ENCODE measurements at places on chromosomes 16 and 17.

DNA sequence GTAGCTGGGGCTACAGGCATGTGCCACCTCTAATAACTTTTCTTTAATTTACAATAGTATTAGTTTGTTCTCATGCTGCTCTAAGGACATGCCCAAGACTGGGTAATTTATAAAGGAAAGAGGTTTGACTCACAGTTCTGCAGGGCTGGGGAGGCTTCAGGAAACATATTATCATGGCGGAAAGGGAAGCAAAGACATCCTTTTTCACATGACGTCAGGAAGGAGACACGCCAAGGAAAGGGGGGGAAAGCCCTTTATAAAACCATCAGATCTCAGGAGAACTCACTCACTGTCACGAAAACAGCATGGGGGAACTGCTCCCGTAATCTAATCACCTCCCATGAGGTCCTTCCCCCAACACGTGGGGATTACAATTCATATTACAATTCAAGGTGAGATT is 18.3 kb downstream of the IL4R start:
- no peak for DNase-seq

GRCh38 chr17:47603830-47604597 is 45.7 kb upstream of the KPNB1 start:
- DNase-seq: no peak

- DNase-seq: no peak
Measured at GRCh38 chr17:17762744-17763105, 74.1 kb downstream of the SREBF1 start.

DNA sequence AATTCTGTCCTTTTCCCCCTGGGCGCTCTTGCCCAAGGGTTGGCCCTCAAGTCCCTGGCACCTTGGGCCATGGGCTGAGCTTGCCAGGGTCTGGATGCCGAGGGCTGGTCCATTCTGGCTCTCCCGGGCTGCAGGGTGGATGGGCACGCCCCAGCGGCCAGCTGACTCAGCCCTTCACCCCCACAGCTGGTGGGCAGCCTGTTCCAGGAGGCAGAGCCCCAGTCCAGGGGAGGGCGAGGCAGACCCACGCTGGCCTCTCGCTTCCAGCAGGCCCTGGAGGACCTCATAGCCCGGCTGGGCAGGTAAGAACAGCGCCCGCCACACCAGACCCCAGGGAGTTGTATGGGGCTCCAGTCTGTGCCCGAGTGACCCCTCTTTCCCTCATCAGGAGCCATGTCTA is 15.0 kb downstream of the MYO15B start:
- no peak for DNase-seq

- peak; percentile 29 for DNase-seq
Measured at GRCh38 chr17:29369831-29370735, 20.1 kb upstream of the TAOK1 start.

GRCh38 chr16:16008666-16009065 is 59.2 kb downstream of the ABCC1 start:
- DNase-seq: no peak

DNA sequence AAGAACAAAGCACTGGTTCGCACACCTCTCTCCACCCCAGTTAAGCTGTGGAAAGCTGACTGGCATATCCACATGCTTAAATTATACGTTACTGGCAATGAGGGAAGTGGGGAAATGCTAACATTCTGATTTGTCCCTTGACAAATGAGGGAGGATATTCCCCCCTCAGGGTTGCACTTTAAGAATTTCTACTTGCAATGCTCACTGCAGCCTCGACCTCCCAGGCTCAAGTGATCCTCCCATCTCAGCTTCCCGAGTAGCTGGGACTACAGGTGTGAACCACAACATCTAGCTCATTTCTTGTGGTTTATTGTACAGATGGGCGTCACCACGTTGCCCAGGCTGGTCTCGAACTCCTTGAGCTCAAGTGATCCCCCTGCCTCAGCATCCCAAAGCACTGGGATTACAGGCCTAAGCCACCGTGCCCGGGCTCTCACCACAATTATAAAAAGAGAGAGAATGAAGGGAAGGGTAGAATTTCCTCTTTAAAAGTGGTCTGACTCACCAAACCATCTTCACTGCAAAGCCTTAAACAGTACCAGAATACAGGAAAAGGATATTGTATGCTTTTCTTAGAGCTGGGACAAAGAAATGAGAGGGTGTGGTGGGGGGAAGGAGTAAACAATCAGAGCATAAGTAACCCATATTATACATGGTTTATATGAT is 38.9 kb downstream of the KANSL1 start:
- peak; percentile 31 for DNase-seq

DNA sequence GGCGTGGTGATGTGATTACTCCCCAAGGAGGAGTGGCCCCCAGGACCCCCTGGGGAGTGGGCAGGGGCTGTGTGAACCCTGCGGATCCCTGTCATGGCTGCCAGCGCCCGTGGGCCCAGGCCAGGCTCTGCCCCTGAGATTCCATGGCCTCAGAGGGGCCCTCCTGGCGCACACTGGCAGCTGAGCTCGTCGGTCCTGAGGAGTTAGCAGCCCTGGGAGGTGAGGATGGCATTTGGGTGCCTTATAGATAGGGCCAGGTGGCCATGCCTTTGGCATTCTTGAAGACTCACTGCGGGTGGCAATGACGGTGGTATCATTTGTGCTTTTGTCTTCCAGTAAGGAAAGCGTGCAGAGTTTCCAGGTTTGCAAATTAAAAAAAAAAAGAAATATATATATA is 146.8 kb upstream of the GSE1 start:
- DNase-seq: no peak

DNA sequence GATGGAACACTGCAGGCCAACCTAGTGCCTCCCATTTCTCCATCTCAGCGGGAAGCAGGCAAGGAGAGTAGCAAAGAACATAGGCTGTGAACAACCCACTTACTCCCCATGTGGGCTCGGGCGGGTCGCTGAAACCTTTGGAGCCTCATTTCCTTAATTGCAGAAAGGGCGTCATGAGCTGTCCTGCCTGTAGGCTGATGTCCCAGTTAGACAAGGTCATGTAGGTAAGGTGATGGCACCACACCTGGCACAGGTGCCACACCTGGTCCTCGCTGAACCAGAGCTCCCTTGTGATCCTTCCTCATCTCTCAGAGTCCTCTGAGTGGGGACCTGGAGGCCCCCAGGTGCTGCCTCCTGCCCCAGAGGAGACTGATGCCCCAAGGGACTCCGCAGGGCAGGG is 22.9 kb downstream of the ABCC3 start:
- DNase-seq: no peak

DNA sequence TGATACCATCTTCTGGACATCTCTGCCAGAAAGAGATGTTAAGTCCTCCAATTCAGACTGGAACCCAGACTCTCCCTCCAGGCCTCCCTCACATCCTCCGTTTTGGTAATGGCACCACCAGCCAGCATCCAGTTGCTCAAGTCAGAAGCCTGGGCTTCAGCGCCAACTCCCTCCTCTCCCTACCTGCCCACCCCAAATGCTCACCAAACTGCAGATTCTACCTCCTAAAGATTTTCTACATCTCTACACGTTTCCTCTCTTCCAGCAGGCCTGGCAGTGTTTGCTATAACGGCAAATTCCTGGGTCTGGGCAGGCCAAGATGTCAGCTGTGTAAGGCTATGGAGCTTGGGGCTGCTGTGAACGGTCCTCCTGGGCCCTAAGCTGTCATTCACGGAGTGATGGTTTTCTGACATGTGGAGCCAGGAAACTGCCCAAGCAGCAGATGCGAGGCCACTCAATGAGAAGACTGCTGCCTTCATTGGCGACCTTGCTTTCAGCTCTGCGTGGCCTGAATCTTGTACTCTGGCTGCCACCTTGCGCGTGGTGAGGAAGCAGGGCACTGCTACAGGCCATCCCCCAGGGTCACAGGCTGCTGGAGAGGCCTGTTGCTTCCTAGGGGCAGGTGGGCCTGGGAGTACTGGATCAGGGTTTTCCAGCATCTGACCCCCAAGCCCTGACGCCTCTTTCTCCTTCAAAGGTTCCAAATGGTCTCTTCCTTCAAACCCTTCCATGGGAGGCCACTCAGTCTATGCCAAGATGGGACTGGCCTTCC is 37.7 kb downstream of the TBX4 start:
- no peak for DNase-seq

DNA sequence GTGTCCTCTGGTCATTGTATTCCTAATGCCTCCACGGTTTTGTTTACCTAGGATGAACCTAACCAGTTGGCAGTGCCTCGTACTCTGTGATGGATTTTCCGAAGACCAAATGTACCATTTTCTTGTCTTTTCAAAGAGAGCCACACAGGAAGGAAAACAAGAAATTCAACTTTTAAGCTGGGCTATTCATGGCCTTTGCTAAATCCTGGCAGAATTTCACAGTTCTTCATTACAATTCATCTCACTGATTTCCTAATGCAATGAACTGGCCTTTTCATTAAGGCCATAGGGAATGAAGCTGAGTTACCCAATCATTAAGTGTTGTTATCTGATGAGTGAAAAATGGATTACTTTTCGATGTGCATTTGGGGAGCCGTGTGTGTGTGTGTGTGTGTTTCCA is 7.9 kb upstream of the KCNJ16 start:
- no peak for DNase-seq

DNA sequence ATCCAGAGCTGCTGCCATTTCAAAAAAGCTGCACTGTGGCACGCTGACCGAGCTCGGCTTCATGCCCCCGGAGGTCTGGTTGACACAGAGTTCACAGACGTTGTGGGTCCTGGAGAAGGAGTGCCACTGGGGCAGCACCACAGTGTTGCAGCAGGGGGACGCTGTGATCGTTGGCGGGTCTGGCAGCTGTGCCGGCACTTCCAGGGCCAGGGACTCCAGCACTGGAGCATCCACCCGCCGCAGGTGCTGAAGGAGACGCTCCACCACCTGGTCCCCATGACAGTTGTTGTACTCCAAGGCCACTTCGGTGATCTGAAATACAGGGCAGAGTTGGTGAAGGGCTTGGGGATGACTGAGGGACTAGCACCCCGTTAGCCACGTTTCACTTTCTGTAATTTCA is 23.5 kb downstream of the SNN start:
- DNase-seq: no peak

DNA sequence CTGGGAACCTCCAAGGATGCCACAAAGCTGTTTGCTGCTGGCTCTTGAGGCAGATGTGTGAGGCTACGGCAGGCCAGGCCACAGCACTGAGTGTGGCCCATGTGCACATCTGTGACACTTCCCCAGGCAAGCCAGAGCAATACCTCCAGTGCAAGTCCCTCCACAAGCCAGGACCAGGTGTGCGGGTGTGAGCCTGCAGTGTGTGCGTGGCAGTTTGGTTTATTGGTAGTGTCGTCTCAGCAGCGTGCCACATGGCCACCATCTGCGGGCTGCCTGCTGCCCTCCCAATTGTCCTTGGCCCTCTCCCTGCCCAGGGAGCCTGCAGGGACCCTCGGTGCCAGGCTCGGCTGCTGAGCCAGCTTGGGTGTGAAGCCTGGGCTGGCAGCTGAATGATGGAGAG is 9.9 kb upstream of the SREBF1 start:
- no peak for DNase-seq

DNA sequence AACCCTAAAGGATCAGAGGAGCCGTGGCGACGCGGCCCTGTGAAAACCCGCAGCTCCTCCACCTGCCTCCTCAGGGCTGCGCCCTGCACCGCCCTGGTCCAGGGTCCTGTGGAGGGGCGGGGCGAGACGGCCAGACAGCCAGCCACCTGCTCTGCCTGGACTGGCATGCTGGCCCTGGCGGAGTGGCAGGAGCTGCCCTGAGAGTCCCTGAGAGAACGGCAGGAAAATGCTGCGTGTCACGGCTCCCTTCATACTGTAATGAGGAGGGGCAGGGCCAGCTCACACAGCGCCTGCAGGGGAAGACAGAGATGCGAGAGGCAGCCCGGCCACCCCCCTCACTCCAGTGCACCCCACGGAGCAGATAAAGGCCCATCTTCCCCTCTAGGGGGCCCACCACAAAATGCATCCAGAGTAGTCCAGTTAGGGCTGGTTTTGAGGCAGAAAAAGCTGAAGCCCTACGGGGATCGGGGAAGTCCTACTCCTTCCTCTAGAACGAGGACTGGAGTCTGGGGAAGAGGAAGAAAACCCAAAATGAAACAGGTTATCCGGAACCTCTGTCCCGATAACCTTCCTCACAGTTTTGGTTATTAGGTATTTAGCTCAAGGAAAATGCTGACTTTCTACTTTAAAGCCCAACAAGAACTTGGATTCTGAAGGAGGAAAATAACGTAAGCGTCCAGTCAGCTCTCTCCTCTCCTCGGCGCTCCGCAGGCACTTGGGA is 97.6 kb upstream of the DNAH17 start:
- no peak for DNase-seq

- DNase-seq: peak; percentile 92
Measured at GRCh38 chr17:44066204-44066930, at the start of gene LSM12. TSS of gene LSM12 (minus strand) at chr17:44066671. CDS start at chr17:44066587, 84 bp downstream.

DNA sequence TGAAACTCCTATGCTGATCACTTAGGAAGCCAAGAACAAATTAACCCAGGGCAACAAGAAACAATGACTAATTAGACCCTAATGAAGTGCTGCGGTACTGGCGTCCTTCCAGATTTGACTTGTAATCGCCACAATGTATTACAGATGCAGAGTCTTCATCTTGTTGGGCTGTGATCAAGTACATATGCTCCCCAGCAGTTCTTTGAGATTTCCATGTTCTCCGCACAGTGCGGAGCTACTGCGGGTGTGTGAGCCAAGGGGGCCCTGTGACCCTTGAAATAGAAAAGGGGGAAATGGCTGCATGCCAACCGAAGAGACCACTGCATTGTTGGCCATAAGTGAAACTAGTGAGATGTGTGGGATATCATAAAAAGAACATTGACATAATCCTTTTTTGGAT is 469.9 kb downstream of the MAF start:
- no peak for DNase-seq

GRCh38 chr17:82302991-82303943 is 14.1 kb downstream of the CD7 start:
- no peak for DNase-seq

GRCh38 chr16:23356941-23357340 is 54.8 kb downstream of the SCNN1B start:
- DNase-seq: no peak

DNA sequence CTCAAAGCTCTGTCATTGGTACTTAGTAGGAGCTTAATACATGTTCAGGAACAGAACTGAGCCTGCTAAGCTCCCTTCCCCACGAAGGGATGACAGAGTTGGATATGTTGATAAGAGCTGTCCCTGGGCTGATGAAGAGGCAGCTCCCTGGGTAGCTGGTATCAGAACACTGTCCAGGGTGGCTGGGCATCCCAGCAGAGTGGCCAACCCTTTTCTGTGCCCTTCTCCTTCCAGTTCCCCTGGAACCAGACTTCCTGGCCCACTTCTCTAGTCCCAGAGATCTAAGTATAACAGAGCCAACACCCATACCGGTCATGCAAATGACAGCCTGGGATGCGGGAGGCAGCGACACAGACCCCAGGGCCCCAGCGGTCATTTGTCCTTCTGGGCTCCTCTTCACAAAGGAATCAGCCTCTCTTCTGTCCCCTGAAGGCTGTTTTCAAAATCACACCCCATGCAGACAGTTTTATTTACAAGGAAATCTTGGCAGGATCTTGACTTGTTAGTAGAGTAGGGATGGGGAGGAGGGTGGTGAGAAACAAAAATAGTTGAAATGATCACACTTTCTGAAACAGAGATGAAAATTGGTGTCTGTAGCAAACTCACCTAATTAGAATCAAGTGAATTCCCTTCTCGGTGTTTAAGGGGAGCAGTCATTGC is 1.4 kb upstream of the RHBDL3 start:
- no peak for DNase-seq

- no peak for DNase-seq
Measured at GRCh38 chr17:42436391-42436790, 13.3 kb upstream of the CAVIN1 start.

GRCh38 chr16:89574681-89575246 is 794 bp upstream of the CPNE7 start:
- DNase-seq: peak; percentile 58

GRCh38 chr16:70418274-70418992 is 20.5 kb downstream of the ST3GAL2 start:
- no peak for DNase-seq
